Stimulated activated CD4-positive, alpha-beta T cell treated with anti-CD3 and anti-CD28 coated beads, TNF-alpha, amount 100 ng/mL, for 1 hour (primary cell): ENCODE measurements at places on chromosomes 2 and 18.

DNA sequence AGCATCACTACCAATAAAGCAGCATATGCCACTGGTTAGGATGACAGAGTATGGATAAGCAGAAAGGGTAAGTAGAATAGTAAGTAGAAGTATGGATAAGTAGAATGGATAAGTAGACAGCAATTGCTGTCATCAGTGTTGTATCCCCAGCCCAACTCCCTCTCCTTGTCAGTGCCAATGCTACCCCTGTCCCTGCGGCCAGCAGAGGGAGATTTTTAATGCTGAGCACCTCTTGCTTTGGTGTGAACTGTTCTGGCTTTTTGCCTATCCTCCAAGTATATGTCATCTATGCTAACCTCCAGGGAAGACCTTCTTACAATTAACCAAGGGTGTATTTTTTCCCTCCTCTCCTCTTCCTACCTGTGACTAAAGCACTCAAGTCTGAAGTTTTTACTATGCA, 136.7 kb upstream of the SPHKAP start:
- no peak for DNase-seq

GRCh38 chr2:134610871-134611270, 107.9 kb downstream of the TMEM163 start:
- DNase-seq, result no peak

DNA sequence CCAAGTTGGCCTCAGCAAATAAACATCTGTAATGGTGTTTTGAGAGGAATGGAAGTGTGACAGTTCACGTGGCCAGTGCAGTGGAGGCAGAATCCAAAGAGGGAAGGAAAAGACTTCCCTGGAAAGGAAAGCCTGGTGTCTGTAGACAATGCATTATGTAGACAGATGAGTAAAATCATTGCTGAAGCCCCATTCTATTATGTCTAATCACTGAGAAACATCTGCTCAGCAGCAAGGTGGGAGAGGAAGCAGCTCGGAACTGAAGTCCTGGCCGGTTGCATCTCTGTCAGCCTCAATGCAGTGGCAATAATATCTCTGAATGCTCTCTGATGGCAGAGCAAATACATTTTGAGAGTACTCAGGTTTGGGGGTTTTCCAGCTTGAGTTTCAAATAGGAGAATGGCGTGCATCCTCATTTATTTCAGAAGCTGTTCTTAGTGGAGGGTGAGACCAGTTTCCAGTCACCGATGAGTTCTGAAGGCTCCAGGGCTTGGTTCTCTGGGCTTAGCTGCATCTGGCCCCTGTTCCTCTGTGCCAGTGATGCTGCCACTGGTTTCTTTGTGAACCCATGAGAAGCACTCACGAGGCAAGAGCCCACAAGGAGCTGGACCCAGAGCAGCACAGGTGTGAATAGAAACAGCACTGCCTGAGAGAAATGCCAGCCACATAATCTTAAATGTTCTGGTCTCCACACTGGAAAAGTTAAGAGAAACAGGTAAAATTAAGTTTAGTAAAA, 63.3 kb downstream of the RPIA start:
- DNase-seq, result no peak

GRCh38 chr2:219726916-219727315, 99.5 kb downstream of the SLC4A3 start:
- DNase-seq, result no peak

DNA sequence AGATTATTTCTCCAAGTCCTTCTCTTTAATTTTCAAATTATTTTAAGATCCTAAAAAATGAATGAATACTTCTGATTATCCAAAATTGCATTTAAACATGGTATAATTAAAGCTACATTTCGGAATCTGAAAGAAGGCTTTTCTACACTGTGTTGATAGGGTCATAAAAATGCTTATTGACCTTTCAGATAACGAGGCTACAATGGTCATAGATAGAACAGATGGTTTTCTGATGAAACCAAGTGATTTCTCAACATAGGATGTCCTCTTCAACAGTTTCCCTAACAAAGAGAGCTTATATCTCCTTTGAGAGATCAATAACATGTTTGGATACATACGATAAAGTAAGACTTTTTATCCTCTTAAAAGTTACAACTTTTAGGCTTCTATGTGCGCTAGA, 201.1 kb downstream of the PTH2R start:
- DNase-seq, result no peak

DNA sequence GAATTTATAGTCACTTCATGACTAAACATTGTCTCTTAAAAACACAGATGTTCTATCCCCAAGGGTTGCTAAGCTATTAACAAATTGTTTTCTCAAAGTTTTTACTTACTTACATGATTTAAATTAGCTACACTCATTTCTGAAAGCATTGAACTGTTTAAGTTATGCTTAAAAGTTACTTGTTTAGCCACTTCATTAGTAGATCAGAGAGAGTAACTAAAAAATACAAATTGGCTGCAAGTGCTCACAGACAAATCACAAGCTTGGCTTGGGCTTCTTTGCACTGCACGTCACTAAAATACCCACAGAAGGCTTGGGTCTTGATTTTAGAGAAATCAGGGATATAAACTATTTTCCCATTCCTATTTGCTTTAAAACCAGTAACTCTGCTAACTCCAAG, 114.1 kb upstream of the SMAD7 start:
- no peak for DNase-seq

DNA sequence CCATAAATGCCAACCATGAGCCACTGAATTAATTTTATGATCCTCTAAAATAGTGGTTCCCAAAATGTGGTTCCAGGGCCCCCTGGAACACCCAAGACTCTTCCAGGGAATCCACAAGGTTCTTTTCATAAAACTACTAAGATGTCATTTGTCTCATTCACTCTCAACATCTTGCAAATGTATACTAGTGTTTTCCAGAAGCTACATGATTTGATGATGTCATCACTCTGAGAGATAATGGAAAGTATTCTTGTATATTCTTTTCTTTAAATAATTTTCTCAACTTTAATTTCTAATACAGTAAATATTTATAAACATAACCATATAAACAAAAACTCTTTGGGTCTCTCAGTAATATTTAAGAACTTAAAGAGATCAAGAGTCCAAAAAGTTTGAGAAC, 57.0 kb downstream of the NRXN1 start:
- DNase-seq, result no peak

GRCh38 chr2:159455330-159455918, 160.9 kb downstream of the BAZ2B start:
- DNase-seq, result no peak

DNA sequence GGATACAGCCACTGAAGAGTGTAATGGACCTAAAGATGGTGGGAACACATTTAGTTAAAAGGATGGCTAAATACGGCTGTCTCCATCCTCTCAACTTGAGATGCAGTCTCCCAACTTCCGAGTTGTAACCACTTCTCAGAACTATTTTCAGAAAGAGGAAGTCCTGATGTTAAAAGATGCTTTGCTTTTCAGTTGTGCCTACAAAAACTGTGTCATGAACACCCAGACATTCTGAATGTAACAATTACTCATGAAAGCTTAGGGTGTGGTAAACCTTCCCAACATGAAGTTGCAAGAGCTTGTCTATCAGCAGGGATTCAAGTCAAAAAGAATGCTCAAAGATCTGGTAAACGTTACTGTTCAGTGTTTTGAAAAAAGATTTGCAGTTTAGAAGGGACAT, 147.9 kb downstream of the DOCK10 start:
- DNase-seq, result no peak

GRCh38 chr2:96151595-96152303, 6.5 kb upstream of the DUSP2 start:
- no peak for DNase-seq

DNA sequence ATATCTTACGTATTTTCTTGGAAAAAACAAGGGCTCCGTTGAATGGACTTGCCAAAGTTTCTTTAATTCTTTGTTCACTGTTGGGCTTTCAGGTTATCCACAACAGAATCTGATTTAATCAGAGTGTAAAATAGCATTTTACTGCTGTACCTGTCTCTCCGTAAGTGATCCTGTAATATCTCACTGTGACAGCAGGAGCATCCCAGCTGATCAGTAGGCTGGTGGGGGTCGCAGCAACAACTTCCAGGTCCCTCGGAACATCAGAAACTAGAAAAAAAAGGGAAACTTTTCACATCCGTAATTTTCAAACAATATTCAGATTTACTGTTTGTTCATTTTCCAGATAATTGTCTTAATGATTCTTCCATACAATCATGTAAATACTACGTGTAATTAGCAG, 51.2 kb downstream of the FN1 start:
- DNase-seq, result no peak

GRCh38 chr18:8773980-8774379, 68.6 kb downstream of the MTCL1 start:
- no peak for DNase-seq

DNA sequence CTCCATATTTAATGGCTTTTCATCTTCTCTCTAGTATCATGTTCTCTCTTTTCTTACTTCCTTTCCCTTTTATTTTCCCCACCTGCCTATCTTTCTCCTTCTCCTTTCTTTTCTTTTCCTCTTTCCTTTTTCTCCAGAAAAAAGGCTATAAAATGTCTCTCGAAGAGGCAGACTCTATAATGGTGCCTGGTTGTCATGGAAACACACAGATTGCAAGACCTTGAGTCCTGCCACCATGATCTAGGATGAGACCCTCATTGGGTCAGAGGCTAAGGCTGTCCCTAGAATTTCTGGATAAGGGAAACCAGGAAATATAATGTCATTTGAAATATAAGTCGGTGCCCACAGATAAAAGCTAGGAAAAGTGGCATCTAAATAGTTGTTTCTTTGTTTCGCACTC, 36.5 kb upstream of the LHCGR start:
- DNase-seq, result no peak

- no peak for DNase-seq
Measured at GRCh38 chr18:7576685-7577084, 9.6 kb downstream of the PTPRM start.

DNA sequence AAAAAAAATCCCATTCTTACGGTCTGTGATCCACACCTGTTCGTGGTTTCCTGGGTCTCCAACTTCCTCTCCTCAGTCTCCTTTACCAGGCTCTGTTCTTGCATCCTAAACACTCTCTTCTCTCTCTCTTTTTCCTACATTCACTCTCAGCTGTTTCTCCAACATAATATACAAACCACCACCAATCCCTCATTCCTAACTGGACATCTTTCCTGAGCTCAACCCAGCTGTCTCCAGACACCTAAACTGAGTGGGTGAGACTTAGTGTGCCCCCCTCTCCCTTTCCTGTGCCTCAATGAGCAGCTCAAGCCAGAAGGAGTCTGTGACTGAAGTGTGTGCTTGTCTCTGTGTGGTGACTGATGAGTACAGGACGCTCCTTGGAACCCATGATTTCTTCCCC, 59.4 kb downstream of the LIPG start:
- DNase-seq, result no peak

DNA sequence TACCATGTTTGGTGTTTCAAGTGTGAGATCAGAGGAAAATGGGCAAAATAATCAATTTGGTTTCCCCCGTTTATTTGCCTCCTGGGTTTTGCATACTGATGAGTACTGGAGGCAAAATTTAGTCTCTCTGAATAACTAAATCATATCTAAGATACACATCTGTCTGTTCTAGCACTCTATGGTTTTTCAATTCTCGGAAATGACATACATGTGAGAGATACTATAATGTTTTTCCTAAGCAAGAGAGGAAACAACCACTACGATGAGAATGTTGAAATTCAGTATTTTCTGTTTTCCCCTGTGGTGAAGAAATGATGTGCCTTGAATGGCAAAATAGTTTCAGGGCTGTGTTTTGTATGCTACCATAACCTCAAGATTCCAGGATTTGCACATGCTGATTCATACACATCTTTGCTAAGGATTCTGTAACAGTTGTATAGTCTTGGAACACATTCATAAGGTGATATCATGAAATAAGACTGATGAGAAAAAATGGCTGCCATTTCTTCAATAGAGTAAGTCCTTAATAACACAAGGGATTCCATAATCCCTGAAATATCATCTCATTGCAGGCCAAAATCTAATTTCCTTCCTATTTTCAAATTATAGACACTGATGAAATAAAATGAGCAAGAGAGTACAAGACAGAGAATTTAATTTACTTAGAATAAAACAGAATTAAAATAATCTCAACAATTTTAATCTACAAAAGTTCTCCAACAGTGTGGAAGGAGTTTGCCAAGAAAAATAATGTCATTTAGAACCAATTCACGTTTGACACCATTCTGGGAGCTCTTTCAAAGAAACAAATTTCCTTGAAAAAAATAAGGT, 316.6 kb downstream of the FIGN start:
- no peak for DNase-seq

DNA sequence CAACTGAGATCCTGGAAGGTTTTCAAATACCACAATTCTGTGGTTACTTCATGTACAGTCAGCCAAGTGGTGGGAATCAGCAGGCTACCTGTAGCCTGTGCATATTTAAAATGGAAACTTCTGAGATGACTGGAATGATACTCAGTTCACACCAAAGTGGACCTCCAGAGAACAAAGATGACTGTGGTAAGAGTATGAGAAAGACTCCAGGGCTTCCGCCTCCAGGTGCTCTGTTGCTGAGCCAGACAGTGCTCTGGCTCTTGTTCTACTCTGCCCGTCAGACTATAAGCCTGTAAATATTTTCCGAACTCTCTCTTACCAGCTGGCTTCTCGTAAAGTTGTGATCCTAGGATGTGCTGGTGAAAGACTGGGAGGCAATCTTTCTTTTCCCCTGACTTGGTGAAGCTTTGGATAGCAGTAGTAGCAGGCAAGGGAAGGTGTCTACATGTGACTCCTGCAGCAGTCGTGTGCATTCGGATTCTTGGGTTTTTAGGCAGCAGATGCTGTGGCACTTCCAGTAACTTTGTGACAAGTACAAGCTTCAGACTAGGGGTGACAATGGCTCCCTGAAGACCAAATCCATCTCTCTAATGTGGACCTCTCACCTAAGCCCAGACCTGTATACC, 23.1 kb downstream of the ST3GAL5 start:
- no peak for DNase-seq

DNA sequence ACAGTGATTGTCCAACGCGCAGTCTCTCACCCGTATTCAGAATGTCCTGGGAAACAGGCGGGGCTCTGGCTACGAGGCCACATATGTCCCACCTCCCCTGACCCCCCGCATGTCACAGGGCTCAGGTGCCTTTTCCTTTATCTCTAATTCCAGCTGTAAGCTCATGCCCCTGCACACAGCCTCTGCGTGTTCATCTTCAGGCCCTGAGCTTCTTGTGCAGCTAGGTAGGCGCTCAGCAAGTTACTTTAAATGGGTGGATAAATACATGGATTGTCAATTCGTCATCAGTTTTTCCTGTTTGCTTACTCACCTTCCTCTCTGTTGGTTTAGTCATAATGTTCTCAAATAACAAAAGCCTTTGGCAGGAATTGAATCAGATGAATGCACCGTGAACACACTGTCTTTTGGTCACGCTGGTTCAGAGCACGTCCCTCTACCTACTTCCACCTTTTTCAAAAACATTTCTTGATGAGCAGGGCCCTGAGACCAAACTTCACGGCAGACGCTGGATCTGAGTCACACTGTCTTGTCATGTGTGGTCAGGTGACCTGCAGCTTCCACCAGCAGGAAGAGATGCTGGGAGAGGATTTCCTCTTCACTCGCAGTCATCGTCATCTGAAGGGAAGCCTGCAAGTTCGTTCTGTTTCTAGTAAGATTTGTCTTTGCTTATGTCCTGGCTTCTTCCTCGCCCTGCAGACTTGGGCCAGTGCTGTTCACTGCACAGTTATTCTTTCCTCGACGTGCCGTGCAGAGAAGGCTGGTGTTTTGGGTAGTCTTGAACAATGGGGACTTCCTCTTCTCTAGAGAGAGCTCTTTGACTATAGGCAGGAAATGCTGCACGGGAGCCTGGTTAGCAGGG, 138.1 kb downstream of the PTGR3 start:
- DNase-seq, result peak; percentile 47
